ENCODE measurements at places on chromosomes 12 and 14.

- DNase-seq, result no peak
Observed at GRCh38 chr12:132106921-132107320, 37.2 kb downstream of the DDX51 start.

DNA sequence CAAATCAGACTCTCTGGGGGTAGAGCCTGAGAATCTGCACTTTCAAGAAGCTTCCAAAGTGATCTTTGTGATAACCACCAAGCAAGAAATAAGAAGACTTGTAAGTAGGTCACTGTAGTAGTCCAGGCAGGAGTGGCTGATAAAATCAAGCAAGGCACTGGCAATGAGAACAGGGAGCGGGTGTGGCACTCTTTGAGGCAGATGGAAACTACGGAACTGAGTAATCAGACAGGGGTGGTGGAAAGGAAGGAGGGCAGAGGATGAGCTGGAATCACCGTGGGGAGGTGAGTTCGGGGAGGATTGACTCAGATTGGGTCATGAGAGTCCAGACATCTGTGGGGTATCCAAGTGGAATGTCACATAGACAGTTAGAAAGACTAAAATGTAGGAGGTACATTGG, 44.4 kb upstream of the PLXNC1 start:
- DNase-seq, result no peak

GRCh38 chr12:45246236-45246635, 30.3 kb downstream of the ANO6 start:
- DNase-seq, result no peak

DNA sequence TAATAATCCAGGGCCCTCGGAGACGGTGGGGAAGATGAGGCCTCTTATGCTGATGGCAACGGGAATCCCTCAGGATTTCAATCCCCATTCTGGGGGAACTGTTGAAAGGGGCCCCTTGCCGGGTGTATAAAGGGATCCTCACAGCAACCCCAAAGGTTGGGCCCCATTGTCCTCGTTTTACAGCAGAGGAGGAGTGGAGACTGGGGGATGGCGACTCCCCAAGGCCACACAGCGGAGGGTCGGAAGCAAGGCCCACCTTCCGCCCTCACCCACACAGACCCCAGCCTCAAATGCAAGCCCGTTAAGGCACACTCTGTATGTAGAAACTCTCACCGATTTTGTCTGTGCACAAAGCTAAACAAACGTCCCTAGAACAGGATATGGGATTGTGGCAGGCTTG, 327.9 kb upstream of the DIO3 start:
- DNase-seq, result no peak

All from activated CD8-positive, alpha-beta memory T cell treated with anti-CD3 and anti-CD28 coated beads, Interleukin-2, amount 50 U/mL, for 48 hours (primary cell).